ENCODE measurements at places on chromosomes 2 and 18.
A peak's percentile ranks its signal among the peaks of the same experiment; 100 is the strongest.

- DNase-seq, result no peak
Observed at GRCh38 chr18:48941672-48942071, 9.1 kb downstream of the SMAD7 start.

GRCh38 chr2:102809291-102810189, 47.7 kb downstream of the TMEM182 start:
- DNase-seq, result no peak

DNA sequence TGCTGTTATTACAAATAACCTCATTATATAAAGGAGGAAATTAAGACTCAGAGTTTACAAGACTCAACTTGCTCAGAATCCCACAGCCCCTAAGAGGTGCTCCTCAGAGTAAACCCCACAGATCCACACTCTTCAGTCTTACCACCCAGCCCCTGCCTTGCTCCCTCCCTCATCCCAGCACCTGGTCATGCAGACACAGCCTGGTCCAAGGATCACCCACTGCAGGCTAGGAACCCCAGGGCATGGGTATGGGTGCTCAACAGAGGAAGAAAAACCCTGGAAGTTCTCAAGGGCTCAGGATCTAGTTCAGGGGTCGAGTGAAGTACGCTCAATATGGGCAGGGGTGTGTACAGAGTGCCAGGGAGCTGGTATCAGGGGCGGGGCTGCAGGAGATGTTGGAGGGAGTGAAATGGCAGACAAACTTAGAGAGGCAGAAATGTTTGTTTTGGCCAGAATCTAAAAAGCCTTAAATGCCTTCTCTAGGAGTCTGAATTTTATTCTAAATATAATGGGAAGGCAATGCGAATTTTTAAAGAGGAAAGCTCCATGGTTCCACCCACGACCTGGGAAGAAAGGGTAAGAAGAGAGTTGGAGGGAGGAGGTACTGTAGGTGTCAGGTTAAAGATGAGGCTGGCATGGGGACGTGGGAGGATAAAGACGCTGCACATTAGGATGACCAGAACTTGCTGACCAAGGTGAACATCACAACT, 79.1 kb upstream of the MGAT4A start:
- DNase-seq, result no peak

DNA sequence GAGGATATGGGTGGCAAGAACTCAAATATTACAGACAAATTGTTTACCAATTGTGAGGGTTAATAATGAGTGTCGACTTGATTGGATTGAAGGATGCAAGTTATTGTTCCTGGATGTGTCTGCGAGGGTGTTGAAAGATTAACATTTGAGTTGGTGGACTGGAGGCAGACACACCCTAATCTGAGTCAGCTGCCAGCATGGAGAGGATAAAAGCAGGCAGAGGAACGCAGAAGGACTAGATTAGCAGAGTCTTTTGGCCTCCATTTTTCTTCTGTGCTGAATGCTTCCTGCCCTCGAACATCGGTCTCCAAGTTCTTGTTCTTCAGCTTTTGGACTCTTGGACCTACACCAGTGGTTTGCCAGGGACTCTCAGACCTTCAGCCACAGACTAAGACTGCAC, 1503.7 kb downstream of the LRP1B start:
- no peak for DNase-seq

- DNase-seq, result no peak
Observed at GRCh38 chr2:24349097-24349496, 11.2 kb downstream of the ITSN2 start.

- no peak for DNase-seq
Observed at GRCh38 chr2:73907840-73908452, 15.1 kb downstream of the ACTG2 start.

GRCh38 chr2:31539505-31539904, 41.2 kb downstream of the SRD5A2 start:
- no peak for DNase-seq

- DNase-seq, result no peak
Observed at GRCh38 chr18:28831476-28831875, 654.5 kb upstream of the CDH2 start.

DNA sequence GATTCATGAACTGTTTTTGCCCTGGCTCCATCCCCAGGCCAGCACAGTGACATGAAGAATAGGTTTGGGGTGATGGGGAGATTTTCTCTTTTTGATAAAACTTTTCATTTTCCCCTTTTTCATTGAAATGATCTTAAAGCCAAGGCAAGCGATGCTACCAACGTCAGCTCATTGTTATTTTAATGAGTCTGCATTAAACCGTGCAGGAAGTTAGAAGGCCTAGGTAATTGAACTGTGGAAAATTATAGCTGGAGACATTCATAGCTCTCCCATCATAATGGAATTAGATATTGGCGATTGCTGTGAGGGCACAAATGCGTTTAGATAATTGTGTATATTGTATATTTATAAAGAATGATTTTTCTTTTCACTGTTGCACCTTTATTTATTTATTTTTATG, 33.2 kb downstream of the SMARCAL1 start:
- DNase-seq, result no peak

GRCh38 chr18:12098374-12098773, 4.7 kb downstream of the ANKRD62 start:
- no peak for DNase-seq

GRCh38 chr18:11464129-11464528, 145.3 kb upstream of the SLC35G4 start:
- no peak for DNase-seq

DNA sequence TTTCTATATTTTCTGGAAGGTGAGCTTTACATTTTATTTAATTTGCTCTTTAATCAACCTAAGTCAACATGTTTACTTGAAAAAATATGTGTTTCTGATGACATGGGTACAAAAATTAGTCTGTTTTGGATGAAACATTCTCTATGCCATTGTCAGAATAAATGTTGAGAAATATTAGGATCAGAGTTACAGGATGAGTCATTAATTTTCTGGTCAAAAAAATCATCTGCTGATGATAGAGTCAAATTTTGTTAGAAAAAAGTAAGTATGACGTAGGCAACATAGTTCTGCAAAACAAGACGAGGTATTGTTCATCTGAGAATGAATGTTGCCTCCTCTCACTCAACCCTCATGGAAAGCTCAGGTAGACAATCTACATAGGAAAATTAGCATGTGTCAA, 107.6 kb upstream of the CAVIN2 start:
- DNase-seq, result no peak

GRCh38 chr2:159468257-159468656, 148.1 kb downstream of the BAZ2B start:
- DNase-seq, result no peak

- DNase-seq, result peak; percentile 78
Observed at GRCh38 chr18:2846636-2847316, at the start of gene EMILIN2. TSS of gene EMILIN2 (plus strand) at chr18:2847006. CDS start at chr18:2847189, 183 bp downstream.

- no peak for DNase-seq
Observed at GRCh38 chr2:129733041-129733440, 246.4 kb upstream of the RAB6C start.

DNA sequence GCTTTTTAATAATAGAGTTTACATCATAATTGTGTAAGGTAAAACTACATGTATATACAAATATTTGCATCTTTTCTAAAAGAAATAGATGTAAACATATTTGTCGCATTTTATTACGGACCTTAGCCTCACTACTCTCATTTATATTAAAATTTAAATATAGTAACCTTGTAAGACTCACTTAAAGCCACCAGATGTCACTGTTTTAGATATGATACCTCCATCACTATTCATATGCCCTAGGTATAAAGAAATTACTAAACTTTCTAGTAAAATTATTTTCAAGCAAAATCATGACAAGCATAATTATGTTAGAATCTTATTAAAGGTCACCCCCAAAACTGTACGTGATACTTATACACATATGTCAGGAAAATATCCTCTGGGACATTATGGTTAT, 674.3 kb upstream of the REG3G start:
- DNase-seq, result no peak

DNA sequence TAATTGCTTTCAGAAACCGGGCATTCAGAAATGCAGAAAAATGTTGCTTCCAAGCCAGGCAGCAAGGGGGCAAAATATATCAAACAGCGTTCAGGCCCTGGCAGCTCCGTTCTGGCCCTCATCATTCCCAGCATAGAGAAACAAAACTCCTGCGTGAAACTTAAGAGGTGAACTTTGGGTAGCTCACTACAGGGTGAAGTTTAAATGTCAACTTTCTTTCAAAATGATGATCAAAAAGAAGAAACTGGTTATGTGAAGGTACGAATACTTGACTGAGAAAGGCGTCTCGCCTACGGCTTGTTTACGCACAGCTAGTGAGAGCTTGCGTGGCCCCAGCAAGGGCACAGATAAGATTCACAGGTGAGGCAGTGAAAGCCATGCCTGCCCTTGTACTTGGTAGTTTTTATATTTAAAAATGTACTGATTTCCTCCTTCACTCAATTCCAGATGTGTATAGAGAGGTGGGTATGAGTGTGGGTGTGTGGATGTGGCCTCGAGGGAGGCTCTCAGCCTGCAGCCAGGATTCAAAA, 127.5 kb downstream of the NFATC1 start:
- no peak for DNase-seq

DNA sequence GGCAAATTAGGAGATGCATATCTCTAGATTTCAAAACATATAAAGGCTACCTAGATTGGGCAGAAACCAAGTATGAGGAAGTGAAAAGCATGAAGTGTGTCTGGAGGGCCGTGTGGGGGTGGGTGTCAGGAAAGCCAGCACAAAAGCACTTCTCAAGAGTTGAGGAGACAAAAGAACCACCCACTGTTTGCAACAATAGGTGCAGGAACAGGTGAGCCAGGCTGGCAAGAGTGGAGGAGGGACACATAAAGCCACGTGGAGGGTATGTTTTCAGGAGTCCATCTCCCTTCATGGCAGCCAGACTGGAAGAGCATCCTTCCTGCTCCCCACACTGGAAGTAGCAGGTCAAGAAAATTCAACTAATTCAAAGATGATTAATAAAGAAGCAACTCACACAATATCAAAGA, 96.4 kb downstream of the CERS6 start:
- DNase-seq, result no peak

DNA sequence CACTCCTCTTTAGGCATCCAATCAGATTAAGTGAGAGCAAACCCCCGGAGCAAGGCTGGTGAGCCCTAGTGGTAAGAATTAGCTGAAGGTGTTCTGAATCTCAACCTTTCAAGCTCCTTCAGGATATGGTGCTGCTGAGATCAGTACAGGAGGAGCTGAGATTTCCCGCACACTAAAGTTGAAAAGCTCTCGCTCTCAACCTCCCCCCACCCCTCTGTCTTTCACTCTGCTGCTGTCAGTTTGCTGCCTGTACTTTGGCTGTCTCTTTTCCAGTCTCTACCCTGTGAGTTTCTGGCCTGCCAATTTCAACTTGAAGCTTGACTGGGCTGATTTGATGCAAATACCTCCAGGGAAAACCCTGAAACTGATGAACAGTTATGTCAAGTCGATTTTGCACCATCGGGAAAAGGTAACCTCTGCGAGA, 15.7 kb downstream of the ZEB2 start:
- no peak for DNase-seq

GRCh38 chr18:47226660-47227059, 24.8 kb downstream of the SKOR2 start:
- DNase-seq, result no peak

DNA sequence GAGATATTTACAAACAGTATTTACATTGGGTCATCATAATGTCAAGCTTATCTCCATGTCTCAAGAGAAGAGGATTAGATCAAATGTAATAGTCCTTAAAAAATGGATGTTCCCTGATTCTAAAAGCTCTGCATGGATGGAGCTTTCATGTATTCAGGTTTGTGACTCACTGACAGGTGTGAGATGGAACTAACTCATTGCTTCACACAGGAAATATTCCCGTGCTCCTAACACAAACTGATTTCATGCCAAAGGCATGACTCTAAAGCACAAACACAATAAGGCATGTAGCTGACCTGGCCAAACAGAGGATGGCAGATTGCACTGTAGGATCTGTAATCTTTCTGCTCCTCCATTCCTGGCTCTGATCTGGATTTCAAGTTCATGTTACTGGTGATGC, 110.0 kb downstream of the ALK start:
- DNase-seq, result no peak

DNA sequence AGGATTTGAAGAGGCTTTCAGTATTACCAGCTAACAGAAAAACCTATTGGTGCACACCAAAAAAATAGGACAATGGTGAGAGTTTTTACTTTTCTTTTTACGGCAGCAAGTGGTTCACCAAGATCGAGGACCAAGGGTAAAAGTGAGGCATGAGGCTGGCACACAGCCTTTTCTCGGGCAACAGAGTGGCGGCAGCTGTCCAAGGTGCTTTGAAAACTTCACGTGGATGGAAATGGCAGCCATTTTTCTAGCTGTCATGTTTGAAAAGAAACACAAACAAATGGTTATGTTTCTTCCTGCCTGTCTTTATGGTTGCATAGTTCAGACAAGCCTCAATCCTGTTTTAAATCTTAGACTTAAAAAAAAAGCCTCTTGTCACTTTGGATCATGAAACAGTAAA, 812.5 kb upstream of the CHAC2 start:
- no peak for DNase-seq

DNA sequence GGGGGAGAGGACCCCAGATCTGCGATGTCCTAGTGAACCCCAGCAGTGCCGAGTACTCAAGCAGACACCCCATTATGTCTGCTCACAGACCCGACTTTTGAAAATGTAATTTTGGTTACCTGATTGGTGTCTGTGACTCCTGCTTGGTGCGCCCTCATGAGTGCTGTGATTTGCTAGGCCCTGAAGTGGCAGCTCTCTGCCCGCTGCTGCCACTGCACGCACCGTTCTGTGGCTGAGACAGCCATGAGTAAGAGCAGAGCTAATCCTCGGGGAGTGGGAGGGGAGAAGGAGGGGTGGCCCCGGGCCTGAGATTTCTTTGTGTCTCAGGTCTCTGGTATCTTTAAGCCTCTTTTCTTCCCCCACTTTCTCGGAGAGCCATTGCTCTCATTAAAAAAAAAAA, 18.2 kb downstream of the FHOD3 start:
- DNase-seq, result no peak

GRCh38 chr2:128365217-128365905, 46.7 kb upstream of the HS6ST1 start:
- peak; percentile 32 for DNase-seq

DNA sequence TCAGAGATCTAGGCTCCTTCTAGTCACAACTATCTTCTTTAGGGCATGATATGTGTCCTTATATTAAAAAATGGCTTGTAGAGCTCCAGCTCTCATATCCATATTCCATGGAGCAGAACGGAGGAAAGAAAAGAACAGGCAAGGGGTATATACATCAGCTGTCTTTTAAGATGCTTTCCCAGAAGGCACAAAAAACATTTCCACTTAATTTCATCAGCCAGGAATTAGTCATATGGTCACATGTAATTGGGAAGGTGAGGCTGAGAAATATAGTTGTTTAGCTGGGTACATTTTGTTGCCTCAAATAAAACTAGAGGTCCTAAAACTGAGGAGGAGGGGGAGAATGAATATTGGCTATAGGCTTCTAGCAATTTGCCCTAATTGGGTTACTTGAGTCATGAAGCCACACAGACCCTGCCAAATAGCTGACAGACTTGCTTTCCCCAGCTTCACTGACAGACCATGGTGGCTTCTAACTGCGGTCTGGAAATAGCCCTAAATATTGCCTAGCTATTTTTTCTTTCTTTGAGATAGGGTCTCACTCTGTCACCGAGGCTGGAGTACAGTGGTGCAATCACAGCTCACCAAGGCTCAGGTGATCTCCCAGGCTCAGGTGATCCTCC, 20.0 kb downstream of the MAIP1 start:
- DNase-seq, result no peak
